ENCODE measurements at places on chromosomes 1 and 21.

GRCh38 chr1:3821004-3821403, 24.7 kb upstream of the LRRC47 start:
- no peak for DNase-seq

DNA sequence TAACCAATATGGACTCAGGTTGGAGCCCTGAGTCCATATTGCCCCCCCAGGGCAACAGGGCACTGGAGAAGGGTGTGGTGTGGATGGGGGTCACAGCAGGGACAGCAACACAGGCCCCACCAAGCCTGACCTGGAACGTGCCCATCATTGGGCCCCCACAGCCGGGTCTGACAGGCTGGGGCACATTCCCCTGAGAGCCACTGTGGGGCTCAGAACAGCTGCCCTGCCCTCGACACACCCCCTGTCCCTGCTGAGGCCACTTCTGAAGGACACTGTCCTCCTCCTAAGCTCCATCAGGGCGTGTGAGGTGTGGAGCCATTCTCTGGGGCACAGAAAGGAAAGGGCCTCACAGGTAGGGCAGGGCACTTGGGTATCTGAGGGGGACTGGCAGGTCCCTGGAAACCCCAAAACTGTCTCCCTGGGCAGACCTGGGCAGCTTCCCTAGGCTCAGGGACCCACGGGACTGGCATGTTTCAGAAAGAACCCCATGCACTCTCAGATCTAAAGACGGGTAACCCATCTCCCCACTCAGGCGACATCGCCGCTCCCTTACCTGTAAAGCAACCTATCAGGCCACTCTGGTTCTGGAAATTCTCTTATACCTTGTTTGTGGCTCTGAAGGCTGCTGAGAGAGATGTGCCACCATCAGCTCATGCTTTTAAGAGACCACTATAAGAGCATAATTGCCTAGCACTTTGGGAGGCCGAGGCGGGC, 95.5 kb downstream of the DMRTB1 start:
- no peak for DNase-seq

- no peak for DNase-seq
These were observed 9.1 kb upstream of the C1QTNF12 start for GRCh38 chr1:1255611-1256010.

DNA sequence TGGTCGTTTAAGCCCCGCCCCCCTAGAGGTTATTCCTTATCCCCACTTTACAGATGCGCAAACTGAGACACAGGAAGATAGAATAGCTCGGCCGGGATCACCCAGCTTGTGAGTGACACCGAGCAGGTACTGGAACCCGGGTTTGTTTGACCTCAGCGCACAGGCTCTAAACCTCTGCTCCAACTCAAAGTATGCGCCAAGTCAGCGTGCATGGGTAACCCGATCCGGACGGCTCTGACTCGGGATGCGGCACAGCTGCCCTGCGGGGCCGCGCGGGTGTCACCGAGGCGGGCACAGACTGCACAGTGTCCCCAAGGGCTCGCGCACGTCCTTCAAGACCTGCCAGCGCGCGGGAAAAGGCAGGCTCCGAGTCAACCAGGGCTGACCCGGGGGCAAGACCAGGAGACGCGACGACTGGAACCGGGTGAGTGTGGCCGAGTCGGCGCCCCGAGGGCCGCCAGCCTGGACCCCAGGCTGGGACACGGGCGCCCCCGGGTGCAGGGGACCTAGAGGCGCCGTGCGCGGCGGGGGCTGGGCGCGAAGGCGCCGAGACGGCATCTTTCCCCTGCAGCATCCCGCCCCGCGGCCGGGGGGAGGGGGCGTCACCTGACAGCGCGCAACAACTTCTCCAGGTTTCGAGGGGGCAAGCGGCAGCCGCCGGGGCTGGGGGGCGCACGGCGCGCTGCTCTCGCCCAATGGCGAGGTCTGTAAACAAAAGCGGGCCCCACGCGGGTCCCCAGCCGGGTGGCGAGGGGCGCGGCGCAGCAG, 101.9 kb upstream of the SOD1 start:
- no peak for DNase-seq

GRCh38 chr21:14376854-14377253, 6.1 kb downstream of the HSPA13 start:
- no peak for DNase-seq

GRCh38 chr1:198132060-198132781, 24.6 kb upstream of the NEK7 start:
- no peak for DNase-seq

DNA sequence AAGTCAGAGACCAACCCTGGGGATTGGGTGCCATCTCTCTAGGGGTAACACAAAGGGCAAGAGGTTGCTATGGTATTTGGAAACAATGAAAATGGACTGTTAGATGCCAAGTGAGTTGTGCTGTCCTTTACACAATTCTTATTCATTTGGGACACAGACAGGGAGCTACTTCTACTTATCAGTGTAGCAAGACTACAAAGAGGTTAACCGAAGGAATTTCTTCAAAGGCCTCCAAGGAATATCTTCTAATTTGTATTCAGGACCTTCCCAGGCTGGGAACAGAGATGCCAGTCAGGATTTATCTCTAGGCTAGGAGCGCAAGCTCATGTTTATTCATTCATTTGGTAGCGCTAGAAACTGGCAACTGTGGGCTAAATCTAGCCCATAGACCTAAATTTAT, 2.6 kb downstream of the NAXE start:
- no peak for DNase-seq

DNA sequence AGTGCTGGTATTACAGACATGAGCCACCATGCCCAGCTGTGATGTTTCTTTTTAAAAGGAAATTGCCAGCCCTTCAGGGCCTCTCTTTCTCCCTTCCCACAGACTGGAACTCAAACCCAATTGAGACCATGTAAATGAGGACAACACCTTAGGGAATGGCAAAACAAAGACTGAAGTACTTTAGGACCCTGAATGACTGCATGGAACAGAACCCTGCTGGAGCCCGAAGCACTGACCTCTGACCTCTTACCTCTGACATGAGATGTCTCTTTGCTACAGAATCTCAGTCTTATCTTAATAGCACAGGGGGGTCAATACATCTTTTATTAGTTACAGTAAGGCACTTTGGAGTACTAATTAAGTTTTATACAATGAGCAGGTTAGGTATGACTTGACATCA, 15.5 kb upstream of the DR1 start:
- no peak for DNase-seq

DNA sequence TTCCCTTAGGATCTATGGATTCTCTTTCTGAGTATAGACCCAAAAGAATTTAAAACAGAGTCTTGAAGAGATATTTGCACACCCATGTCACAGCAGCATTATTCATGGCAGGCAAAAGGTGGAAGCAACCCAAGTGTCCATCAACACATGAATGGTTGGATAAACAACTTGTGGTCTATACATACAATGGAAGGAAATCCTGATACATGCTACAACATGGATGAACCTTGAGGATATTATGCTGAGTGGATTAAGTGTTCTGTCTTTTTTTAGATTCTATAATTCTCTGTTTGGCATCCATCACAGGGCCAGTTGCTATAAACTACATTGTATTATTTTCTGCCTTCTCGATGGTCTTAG, 39.8 kb downstream of the PTPN14 start:
- DNase-seq, result no peak

DNA sequence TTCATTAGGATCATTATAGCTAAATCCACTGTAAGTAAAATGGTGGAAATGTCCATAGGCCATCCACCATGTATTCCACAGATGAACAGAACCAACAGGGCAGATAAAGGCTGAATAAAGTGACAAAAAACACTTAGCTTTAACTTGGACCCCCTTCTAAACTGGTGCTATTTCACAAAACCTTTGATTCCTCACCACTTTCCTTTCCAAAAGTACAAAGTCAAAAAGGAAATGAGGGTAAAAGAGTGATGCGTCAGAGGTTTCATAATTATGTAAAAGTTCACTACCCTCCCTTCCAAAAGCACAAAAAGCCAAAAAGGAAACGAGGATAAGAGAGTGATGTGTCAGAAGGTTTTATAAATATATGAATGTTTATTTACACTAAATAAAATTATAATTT, 172.2 kb downstream of the TBX15 start:
- no peak for DNase-seq

DNA sequence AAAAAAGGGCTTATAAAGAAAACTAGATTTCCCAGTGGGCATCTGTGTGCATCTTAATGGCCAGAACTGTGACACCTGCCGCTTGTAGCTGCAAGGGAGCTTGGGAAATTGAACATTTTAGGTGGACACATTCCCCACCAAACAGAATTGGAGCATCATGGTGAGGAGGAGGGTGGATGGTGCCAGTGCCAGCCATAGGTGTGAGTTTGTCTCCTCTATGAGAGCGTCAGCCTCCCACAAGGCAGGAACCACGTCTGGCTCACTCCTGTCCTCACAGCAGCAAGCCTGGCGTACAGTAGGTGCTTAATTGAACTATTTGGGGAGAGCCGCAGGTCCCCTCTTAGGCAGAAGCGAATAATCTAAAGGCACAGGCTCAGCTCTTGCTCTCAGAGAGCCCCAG, 124.5 kb upstream of the TMEM51 start:
- DNase-seq, result no peak

GRCh38 chr21:40194185-40194980, 327.1 kb downstream of the PCP4 start:
- no peak for DNase-seq

DNA sequence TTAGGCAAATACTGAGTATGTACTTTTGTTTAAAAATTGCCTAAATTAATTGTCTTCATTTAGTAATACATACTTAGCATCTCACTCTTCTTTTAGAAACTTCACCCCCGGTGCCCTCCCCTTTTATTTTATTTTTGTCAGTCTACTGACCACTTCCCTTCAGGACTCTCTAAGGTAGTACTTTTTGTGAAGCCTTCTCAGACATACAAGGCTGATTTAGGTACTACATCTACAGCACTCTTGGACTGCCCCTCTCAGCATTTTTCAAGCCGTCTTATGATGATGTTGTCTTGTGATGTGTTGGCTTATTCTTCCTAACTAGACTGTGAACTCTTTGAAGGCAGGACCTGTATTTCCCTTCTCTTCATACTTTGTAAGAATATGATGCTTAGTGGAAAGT, 24.7 kb downstream of the RPS6KC1 start:
- DNase-seq, result no peak

DNA sequence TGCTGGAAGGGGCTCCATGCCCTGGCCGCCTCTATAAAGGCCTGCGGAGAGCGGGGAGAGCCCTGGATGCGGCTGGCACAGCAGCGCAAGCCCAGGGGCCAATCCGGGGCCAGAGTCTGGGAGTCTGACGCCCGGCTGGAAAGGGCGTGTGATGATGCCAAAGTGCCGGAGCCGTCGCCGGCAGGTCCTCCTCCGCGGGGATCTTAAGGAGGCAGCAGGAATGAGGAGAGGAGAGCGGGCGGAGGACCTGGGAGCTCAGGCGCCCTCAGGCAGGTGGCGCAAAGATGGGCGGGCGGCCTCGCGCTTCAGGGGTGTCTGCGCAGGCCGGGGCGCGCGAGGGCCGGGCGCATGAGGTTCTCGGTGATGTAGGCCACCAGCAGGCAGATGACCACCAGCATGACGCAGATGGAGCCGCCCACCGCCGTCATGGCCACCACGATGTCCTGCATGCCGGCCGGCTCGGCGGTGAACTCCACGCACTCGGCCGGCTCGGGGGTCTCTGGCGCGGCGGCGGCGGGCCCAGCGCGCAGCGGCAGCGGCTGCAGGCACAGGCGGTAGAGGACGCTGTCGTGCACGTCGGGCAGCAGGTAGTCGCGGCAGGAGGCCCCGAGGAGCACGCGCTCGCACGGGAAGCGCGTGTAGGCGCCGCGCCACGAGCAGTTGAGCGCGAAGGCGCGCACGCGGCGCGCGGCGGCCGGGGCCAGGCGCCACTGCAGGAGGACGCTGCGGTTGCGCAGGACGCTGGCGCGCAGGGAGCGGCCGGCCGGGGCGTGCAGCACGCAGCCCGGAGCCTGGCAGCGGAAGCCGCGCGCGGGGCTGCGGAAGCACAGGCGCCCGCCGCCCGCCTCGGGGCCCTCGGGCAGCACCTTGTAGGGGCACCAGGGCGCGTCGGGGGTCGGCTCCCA, 653 bp downstream of the FNDC10 start:
- DNase-seq, result no peak

- no peak for DNase-seq
These were observed 7.4 kb downstream of the PIGM start for GRCh38 chr1:160024195-160024905.

- no peak for DNase-seq
These were observed 29.2 kb upstream of the POFUT2 start for GRCh38 chr21:45316871-45317397.

- no peak for DNase-seq
These were observed 142.4 kb downstream of the GLUL start for GRCh38 chr1:182249201-182249676.

GRCh38 chr1:15592285-15592684, 7.4 kb upstream of the AGMAT start:
- DNase-seq, result no peak

GRCh38 chr1:34816778-34817177, 24.0 kb downstream of the GJA4 start:
- no peak for DNase-seq

DNA sequence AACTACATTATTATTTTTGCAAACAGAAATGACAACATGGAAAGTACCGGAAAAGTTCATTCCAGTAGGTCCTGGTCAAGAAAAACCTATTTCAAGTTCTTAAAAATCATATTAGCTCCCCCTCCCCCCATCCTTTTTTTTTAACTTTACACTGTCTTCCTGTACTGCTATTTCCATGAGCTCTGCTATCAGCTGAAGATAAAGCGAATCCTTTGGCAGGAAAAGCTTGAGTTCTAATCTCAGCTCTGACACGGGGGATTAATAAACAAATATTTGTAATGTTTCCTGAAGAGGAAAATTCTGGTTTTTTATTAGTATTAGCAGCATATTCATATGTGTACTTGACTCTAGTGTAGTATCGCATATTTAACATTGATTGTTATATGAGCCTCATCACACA, 190.7 kb upstream of the ESRRG start:
- DNase-seq, result no peak

GRCh38 chr1:242854466-242854865, 330.0 kb upstream of the PLD5 start:
- DNase-seq, result no peak

DNA sequence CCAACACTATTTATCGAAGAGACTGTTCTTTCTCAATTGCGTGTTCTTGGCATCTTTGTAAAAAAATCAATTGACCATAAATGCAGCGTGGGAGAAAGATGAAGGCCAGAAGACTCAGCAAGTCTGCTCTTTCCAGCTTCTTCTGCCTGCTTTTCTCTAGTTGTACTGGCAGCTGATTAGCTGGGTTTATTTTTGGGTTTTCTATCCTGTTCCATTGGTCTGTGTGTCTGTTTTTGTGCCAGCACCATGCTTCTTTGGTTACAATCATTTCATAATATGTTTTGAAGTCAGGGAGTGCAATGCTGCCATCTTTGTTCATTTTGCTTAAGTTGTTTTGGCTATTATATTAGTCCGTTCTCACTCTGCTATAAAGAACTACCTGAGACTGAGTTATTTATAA, 201.8 kb upstream of the B3GALT2 start:
- DNase-seq, result no peak

DNA sequence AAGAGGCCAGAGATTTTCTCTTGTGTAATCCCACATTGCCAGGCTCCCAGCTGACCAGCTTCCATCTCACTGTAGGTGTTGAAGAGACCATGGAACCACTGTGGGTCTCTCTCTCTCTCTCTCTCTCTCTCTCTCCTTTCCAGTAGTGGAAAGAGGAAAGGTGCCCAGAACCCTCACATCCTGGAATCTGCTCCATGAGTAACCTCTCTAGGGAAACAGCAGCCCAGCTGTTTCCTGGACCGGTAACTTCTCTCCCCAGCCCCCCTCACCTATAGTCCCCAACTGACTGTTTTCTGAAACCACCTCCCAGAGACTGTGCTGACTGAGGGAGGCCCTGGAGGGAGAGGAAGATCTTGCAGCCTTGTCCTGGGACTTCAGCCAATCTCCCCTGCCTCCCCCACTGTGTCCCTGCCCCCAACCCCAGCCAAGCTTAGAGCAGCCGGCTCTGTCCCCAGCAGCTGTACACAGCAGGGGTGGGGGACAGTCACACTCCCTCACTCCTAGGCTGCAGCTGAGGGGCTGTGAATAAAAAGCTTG, 20.6 kb upstream of the SLC45A3 start:
- no peak for DNase-seq

Measured in LHCN-M2 (cell line).